ENCODE measurements at places on chromosomes 1 and 21.

- DNase-seq: no peak
Observed at GRCh38 chr1:60573726-60574409, 500.3 kb upstream of the C1orf87 start.

GRCh38 chr1:212955961-212956620 lies 5.8 kb downstream of the VASH2 start:
- DNase-seq: no peak

GRCh38 chr21:16047904-16048303 lies 318.1 kb downstream of the USP25 start:
- DNase-seq: no peak

GRCh38 chr1:158685085-158685484 lies 1.4 kb downstream of the SPTA1 start:
- DNase-seq: no peak

DNA sequence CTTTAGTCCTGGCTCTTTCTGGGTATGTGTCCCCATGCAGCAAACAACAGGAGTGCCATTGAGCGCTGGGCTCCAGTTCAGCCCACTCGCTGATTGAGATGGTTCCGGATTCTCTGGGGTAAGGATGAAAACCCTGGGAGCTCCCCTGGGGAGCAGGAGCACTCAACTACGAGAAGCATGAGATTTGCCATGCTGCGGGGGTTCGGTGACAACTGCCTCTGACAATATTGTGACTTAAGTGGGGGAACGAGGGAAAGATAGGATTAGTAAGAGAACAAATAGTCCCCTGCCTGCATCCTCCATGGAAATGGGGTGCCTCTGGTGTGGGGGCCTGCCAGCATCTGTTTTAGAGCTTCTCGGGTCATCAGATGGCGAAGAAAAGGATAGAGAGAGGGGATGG lies 123.6 kb upstream of the IPO9 start:
- DNase-seq: no peak

- no peak for DNase-seq
Observed at GRCh38 chr1:17441265-17441992, 2.0 kb upstream of the RCC2 start.

DNA sequence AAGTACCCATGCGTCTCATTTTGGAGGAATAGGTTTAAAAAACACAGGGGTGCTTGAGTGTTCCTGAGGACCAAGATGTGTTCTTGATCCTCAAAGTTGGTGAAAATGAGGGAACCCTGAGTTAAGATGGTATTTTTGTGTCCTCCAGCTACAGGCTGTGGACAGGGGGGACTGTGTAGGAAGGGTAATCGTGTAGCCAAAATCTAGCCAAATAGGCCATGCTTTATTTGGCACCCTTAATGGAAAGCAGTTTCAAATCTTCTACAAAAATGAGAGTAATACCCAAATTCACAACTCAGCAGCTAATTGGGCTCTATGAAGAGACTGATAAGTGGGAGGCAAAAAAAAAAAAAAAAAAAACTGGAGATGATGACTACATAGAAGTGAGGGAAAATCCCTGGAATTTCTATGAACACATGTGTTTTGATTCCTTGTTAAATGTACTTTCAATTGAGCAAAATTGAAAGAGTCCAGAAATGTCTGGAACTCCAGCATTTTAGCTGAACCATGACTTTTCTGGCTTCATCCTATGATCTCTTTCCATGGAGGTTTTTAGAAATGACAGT lies 470 bp downstream of the HSD11B1 start:
- DNase-seq: no peak

GRCh38 chr1:219414250-219414649 lies 198.7 kb downstream of the ZC3H11B start:
- no peak for DNase-seq

- DNase-seq: peak; percentile 8
Observed at GRCh38 chr1:181390410-181391077, 92.8 kb upstream of the CACNA1E start.

DNA sequence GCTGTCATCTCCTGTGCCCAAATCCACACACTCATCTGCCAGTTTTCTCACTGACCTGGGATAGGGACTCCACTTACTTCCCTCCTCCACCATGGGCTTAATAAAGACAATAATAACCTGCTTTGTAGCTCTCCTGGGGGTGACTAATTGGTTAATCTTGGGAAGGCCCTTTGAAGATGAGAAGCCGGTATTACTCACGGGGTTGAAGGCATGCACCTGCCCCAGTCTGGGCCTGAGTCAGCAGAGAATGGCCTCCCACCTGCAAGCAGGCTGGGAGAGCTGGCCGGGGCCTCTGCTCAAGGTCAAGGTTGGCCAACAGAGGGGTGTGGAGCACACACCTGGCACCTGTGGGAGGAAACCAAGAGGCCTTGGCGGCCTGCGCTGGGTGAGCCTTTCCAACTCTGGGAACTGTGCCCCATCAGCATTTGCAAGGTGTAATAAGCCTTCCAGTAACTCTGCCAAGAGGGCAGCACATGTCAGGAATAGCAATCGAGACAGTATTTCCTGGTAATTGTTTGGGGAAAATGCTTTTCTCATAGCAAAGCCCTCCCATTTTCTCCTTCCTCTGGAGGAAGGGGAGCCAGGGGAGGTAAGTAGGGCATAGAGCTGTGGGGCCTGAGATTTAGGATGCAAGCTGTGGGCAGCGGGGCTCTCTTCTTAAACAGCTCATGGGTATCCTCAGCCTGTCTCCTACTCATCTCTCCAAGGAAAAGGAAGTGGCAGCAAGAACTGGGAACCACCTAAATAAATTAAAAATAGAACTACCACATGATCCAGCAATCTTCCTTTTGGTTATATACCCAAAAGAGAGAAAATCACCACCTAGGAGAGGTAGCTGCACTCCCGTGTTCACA lies 49.0 kb downstream of the TOMM20 start:
- DNase-seq: peak; percentile 75

DNA sequence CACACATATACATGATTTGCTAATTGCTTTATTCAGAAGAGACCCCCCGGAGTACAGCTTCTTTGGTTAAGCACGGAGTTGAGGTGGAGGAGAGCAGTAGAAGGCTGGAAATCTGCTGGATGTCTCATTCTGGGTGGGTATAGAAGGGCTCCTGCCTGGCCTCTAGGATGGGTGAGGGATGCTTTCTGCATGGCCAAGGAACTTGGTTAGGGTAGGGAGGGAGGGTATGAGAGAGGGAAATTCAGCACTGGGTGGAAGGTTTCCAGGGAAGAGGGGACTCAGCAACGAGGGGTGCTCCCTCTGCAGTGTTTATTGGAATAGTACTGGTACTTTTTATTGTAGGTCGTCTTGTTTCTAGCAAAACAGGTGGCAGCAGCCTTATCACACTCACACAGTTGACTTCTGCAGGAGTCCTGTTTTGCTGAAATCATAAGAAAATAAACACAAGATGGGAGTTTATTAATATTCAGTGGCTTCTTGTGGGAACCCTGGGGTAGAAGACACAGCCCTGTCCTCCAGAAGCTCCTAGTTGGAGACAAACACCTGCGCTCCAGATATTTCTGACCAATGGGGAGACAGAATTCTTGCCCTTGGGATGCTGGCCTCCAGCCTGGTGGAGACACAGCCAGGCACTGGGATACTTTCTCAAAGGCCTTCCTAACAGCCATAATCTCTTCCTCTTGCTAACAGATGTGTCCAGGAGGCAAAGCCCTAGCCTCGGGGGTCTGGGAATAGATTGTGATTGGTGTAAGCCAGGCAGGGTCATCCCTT lies 3.8 kb downstream of the PLA2G2A start:
- no peak for DNase-seq

DNA sequence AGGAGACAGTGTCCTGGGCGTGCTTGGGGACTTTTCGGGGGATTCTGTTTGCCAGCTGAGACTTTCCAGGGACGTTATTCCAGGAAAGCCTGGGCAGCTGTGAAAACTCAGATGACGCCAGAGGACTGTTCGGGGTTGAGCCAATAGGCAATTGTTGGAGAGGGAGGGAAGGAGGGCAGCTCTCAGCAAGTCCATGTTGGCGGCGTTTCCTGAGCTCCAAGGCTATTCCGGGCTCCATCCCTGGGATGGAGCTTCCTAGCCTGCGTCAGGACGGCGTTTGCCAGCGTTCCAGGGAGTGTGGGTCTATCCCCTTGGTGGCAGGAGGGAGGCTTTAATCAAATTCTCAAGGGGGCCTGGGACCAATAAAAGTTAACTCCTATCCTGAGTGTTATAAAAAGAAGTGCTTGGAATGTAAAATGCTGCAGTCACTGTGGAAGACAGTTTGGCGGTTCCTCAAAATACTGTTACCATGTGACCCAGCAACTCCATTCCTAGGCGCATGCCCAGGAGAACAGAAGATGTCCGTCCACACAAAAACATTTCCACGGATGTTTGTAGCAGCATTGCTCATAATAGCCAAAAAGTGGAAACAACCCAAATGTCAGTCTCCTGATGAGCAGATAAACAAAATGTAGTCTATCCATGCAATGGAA lies 15.2 kb downstream of the SLC27A3 start:
- peak; percentile 42 for DNase-seq

DNA sequence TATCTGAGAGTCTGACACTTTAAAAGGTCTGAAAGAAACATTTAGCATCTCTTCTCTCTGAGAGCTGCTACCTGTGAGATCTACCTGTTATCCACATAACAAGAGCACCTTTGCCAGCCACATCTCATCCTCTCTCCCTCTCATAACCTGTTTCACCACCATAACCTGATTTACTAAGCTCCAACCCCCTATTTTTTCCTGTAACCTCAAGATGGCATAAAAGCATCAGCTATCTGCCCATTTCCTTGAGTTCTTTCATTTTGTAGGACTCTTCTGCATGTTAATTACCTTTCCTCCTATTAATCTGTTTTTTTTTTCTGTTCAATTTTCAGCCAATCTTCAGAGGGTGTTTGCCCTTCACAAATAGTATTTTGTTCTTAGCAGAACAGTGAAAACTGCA lies 136.5 kb upstream of the KCNK1 start:
- no peak for DNase-seq

DNA sequence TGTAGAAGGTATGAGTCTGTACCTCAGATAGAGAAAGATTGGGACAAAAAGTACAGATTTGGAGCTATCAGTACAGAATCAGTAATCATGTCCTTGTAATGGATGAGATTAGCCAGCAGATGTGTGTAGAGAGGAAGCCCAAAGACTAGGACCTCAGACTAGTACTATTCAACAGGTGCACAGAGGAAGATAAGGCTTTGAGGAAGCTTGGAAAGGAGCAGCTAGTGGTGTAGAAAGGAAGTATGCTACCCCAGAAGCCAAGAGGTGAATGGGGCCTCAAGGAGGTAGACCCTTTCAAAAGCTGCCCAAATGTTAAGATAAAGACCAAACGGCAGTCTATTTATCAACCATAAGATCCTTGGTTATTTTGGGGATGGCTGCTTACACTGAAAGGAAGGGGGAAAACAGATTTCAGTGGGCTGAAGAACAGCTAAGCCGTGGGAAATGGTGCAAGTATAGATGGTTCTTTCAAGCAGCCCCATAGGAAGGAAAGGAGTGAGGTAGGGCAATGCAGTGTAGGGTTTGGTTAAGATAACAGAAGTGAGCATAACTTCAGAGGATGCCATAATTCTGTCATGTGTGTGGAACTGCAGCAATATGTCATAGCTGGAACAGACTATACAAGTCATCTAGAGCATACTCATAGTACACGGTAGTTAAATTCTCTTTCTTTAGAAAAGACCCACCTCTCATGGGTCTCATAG lies 221.7 kb downstream of the HHIPL2 start:
- no peak for DNase-seq

Measured in NCI-H510A (cell line).